ENCODE measurements at places on chromosomes 5 and 9.

GRCh38 chr5:38789134-38789533 is 56.7 kb upstream of the OSMR start:
- DNase-seq = no peak

DNA sequence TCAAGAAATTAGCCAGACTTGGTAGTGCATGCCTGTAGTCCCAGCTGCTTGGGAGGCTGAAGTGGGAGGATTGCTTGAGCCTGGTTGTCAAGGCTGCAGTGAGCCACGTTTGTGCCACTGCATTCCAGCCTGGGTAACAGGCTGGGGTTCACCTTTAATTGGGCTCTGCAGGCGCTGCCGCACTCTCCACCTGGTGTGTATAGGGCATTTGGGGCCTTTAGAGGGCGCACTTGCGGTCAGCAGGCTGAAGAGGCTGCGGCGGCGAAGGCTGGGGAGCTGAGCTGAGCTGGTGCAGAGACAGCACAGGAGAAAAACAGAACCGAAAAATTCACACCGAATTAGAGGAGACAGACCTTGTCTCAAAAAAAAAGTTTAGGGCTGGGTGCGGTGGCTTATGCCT is 31.2 kb downstream of the CDK7 start:
- DNase-seq = no peak

DNA sequence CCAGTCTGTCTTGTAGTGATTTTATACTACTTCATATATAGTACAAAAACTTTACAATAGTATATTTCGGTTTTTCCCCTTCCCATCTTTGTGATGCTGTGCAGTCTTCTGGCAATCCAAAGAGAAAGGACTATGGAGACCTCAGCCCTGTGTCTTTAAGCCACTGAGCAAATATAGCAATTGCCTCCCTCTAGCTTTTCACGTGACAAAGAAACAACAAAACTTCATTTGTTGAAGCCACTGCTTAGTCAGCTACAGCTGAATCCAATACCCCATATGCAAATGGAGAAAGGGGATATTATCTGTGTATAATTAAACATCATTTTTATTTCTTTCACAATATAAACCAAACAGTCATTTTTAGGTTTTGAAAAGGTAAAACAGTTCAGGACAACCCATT is 142.8 kb upstream of the STK32A start:
- DNase-seq = no peak

- no peak for DNase-seq
Observed at GRCh38 chr9:121598965-121599871, 52.2 kb upstream of the DAB2IP start.

DNA sequence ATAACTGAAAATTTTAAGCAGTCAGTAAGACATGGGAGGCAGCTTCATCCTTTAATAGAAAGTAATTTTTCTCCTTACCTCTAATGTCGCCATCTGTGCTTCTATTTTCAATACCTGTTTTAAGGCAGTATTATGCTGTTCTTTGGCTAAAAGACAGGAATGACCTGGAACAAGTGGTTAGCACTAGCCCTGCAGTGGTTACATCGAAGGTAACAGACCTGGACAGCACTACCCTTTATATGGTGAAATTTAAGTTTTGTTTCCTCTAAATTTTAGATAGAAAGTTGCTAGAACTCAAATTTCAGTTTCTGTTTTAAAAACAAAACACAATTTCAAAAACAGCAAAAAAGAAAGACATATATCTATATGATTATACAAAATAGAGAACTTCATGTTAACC is 534.1 kb upstream of the CDH6 start:
- no peak for DNase-seq

- no peak for DNase-seq
Observed at GRCh38 chr5:164746723-164747122, 1241.3 kb downstream of the MAT2B start.

DNA sequence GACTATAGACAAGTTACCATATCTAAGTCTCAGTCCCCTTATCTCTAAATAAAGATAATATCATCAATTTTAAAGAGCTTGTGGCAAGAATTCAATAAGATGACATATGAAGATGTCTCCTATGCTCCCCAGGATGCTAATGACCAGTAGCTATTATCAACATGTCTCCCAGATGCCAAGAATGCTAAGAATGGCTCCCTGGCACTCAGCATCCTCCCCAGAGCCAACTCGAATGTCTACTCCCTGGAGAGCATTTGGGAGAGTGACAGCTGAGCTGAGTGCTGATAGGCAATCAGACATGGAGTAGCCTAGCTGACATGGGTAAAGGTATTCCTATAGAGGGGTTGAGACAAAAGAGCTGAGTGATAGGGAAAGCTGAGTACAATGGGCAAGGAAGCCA is 15.9 kb downstream of the P4HA2 start:
- no peak for DNase-seq

- no peak for DNase-seq
Observed at GRCh38 chr9:115976781-115977180, 176.8 kb upstream of the PAPPA start.

DNA sequence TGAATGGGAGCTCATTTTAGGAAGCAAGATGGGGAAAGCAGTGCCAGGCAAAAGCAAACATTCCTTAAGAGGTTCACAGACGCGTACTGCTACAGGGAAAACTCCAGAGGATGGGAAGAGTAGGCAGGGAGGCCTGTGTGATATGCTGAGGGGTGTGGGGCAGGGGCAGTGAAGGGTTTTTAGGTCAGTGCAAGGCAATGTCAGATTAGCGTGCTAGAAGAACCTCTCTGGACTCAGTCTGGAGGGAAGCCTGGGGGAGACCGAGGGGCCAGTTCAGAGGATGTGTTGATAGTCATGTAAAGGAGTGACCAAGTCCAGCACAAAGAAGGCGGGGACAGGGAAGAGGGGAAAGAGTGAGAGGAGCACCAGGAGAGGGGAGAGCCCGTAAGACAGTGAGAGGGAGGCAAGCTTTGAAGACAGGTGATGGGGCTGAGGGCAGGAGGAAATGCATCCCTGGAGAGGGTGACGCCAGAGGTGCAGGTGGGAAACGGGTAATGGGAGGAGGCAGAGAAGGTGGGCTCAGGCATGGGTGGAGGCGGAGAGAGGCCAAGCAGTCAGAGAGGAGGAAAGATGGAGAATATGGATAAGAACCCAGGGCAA is 134.5 kb downstream of the MTX3 start:
- DNase-seq = no peak
